ENCODE measurements at places on chromosomes 16 and 17.

GRCh38 chr17:77930780-77931768, 27.4 kb upstream of the TNRC6C start:
- no peak for DNase-seq

DNA sequence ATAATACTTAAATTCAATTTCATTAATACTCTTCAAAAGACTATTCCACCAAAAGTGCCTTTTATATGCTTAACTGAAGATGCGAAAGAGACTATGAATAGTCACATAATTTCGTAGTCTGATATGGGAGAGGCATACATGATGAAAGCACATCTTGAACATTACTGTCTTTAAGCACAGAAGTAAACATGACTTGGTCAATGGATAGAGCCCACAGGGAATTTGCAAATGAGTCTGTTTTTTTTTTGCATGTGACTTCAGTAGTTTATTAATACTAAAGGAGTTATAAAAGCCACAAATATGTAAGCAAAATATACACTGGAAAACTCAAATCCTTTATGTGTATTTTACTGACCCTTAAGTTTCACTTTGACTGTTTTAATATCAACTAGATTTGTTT, 15.9 kb downstream of the ADPRM start:
- DNase-seq, result no peak

GRCh38 chr16:4316864-4317531, 1.1 kb downstream of the GLIS2 start:
- no peak for DNase-seq

DNA sequence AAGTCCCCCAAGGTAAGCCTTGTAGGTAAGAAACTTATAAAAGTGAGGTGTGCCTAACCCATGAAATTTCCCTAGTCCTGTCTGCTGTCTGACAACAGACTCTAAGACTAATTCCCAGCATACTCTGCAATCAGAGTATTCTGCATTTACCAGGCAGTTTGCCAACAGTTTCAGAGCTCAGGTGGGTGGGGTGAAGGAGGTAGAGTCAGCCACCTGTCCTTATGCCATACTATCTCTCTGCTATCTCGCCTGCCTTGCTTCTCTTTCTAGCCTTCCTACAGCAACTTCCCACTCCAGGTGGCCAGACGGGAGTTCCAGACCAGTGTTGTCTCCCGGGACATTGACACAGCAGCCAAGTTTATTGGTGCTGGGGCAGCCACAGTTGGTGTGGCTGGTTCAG, 2.3 kb downstream of the ATP5MC1 start:
- DNase-seq, result no peak

GRCh38 chr17:8488901-8489300, 53.2 kb downstream of the NDEL1 start:
- no peak for DNase-seq

DNA sequence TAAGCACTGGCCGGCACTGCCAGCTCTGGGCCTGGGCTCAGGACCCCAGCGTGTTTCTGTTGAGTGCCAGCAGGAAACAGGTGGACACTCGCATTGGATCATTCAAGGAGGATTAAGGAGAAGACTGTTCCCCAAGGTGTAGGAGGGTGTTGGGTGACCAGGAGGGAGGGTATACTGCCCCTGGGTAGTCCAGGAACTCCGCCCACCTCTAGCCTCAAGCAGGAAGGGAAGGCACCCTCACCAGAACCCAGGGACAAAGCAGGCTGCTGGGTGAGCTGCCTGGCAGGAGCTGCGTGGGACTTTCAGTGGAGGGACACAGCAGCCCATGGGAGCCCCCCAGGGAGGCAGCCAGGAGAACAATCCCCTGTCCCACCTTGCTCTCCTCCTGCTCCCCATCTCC, 7.7 kb upstream of the RAB37 start:
- DNase-seq, result no peak

DNA sequence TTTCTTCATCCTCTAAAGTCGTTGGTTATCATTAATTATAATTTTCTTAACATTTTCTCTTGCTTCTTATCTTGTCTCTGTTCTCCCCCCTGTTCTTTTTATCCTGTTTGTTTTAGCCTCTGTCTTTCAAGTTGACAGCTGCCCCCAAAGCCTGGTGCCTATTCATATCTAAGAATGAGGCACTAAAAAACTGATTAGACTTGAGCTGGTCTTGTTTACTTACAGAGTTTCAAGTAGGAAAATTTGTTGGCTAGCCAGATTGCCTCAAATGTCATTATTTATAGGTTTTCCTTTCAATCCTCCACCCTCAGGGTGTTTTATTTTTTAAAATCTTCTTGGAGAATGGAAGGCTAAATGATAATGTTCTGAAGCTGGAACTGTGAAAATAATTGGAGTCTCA, 236.0 kb downstream of the UTP18 start:
- no peak for DNase-seq

GRCh38 chr16:66382966-66383299, 16.4 kb downstream of the CDH5 start:
- DNase-seq, result no peak

GRCh38 chr16:29820271-29820701, at the start of gene MVP:
Gene MVP (plus strand): TSS chr16:29820462. CDS start chr16:29830550, 10,088 bp downstream.
- DNase-seq, result peak; percentile 37

DNA sequence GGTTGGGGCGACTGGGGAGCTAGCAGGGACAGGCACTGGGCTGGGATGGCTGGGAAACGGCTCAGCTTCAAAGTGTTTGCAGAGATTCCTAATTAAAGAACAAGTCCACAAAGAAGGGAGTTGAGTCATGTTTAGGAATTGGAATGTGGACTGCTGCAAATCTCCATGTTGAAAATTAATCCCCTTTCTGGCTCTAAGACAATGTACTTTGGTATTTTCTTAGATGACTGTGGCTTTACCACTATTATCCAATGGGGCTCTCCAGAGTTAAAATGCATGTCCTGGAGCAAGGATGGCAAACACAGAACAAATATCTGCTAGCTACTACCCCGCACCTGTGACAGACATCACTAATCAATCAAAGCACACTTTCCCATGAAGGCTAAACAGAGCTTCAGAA, 22.2 kb upstream of the WSCD1 start:
- no peak for DNase-seq

DNA sequence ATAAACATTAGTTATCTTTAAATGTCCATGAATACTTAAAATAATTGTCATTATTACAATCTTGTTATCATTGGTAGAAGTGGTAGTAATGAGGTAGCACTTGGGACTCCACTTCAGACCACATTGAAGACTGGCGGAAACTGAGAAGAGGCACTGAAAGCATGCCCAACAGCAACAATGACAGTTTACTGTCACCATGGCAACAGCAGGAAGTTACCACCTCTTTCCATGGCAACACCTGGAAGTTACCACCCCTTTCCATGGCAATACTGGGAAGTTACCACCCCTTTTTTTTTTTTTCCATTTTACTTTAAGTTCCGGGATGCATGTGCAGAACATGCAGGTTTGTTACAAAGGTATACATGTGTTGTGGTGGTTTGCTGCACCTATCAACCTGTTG, 494.9 kb upstream of the RBFOX1 start:
- DNase-seq, result no peak

DNA sequence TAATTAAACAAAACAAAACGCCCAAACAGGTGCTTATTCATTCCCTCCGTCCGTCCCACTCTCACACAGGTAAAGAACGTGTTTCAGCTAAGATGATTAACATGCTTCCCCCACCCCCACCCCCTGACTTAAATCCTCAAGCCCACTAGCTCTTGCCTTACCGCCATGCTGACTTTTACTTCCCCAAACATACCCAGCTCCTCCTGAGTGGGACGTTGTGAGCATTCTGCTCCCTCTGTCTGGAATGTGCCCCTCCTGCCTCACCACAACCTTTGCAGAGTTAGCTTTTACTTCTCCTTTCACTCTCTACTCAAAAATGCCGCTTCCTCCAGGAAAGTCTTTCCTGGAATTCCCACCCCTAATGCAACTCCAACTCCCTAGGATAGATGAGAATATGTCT, 774.0 kb upstream of the RBFOX1 start:
- no peak for DNase-seq

- no peak for DNase-seq
These were observed 18.3 kb downstream of the CDC42EP4 start for GRCh38 chr17:73293480-73293911.

GRCh38 chr17:21072745-21073197, 30.0 kb upstream of the USP22 start:
- DNase-seq, result no peak

DNA sequence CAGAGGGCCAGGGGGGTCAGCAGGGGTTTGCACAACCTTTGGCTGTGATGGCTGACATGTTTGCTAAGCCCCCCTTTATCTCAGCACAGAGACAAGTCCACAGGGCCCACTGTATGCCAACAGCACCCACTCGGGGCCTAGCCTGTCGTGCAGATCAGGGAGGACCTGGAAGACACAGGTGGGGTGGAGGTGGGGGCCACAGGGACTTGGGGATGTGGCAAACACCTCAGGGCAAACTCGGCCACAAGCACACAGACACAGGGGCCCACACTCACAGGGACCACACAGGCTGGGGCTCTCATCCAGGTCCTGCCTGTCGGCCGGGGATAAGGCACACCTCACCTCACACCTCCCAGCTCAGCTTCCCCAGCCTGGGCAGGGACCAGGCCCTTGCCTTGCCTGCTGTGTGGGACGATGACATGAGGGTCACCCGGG, 87.9 kb downstream of the C16orf78 start:
- DNase-seq, result no peak

- no peak for DNase-seq
These were observed 26.5 kb downstream of the ASIC2 start for GRCh38 chr17:33266611-33267010.

DNA sequence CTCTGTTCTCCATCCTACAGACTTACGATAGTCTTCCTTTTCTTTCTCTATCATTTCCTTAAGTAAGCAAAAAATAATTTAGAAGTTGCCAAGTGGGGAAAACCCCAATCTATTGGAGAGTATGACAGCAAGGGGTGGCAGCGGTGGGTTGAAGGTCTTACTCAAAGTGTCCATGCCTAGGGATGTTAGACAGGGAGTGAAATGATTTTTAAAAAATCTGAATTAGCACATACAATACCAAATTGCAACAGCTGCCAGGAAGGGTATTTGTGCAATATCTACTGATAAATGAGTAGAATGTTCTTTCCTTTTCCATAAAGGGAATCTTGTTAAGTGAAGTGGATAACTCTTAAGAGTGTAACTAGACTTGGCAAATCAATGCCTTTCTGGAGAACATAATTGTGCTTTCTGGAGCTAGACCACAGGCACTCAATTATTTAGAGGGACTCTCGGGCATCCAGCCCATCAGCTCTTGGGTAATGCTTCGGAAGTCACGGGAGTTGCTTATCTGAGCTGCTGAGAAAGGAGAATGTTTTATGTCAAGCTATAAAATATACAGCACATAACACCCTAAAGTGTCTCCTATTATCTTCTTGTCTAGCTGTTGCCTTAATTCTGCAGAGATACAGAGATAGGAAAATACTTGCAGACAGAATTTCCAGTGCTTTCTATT, 151.5 kb downstream of the KCNJ2 start:
- DNase-seq, result no peak

DNA sequence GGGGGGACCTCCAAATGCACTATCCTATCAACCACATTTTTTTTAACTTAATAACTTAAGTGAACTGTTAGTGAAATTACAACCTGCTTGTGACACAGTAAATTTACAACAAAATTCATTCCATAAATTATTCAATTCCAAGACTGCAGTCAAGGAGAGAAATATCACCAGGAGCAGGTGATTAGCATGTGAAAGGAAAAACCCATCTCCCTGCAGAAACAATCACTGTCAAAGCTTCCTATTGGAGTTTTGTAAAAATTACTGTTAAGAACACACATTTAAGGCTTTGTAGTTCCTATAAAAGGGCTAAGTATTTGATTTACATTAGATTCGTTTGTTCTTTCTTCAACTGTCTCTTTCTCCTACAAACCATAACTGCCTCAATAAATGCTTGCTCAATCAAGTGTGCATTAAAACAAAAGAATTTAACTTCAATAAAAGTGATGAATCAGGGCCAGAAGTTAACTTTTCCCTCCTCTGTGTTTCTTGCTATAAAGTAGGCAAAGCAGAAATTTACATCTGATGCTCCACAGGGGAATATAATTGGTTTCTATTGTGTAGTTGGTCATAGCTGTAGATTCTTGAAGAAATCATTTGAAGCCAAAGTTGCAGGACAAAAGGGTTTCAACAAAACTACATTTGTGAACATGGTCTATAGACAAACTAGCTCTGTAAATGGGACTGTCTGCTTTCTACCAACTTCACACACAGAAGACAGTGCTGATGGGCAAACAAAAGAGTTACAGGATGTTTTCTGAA, 195.1 kb upstream of the PSMD7 start:
- no peak for DNase-seq

DNA sequence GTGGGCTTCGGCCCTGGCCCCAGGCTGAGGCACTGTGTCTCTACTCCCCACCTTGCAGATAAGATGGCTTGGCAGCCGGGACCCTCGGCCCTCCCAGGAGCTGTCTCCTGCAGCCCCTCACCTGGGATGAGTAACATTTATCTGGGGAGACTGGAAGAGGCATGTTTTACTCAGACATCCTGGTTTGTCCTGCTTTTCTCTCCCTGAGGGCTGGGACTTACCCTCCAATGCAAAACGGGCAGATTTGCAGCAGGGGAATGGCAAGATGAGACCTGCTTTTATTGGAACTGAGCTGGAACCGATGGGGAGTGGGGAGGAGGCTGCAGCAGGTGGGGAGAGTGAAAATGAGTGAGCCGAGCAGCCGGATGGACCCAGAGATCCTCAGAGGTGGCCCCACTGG, 27.3 kb upstream of the UBE2G1 start:
- DNase-seq, result no peak

DNA sequence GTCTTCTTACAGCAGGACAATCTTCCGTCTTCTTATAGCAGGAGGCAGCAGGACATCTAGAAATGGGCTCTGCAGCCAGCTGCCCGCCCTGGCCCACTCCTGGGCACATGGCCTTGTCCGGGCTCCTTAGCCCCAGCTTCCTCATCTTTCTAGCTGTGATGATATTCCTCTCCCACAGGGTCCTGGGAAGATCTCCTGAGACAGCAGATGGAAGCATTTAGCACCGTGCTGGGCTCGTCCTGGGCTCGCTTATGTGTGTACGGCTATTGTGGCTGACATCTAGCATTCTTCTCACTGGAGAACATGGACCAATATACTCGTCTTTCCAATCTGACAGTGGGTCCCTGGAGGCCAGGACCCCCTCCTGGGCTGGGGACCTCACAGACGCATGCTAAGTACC, 48.5 kb downstream of the TIMM22 start:
- DNase-seq, result no peak

- DNase-seq, result peak; percentile 53
These were observed 58.8 kb upstream of the GSE1 start for GRCh38 chr16:85554114-85554888.

GRCh38 chr16:23597003-23597756, 1.1 kb upstream of the NDUFAB1 start:
- no peak for DNase-seq

GRCh38 chr16:81808933-81809480, 29.9 kb downstream of the PLCG2 start:
- no peak for DNase-seq

DNA sequence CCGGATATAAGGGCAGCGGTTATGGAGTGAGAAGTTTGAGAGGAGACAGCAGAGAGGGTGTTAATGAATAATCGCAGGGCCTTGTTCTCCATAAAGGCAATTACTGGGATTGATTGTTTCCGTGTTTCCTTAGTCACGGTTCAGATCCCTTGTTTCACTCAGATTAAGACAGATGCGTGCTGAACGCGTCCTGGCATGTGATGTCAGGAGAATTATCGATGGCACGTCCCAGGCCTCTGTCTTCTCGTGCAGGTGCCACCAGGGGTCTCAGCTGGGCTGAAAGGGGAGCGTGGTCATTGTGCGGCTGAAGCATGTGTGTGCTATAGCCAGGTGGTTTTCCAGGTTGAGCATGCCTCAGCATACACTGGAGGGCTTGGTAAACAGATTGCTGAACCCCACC, 142.4 kb upstream of the NOL11 start:
- no peak for DNase-seq

GRCh38 chr17:1985686-1986085, 39.4 kb downstream of the RTN4RL1 start:
- DNase-seq, result no peak
